ENCODE measurements at places on chromosomes 11 and 22. TPM values are rescaled to one million over a fixed set of nuclear protein-coding genes. Genes with fewer than 3 reads are reported as not detected.

DNA sequence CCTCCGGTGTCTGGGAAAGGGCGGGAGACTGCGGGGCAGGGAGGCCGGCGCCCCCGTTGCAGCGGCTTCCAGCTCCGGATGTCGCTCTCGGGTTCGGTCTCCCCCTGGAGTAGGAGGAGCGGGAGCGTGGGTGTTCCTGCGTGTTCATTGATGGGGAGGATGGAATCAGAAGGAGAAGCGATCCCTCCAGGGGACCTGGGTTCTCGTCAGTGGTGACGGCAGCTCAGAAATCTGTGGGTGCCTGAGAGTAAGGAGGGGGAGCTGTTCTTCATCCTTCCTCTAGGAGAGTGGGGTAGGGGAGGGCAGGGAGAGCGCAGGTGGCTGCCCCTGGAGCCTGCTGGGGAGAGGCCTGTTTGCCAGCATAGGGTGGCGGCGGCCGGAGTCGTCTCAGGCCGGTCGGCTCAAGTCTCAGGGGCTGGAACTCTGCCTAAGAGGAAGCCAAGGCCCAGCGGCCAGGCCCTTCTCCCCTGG is 1.1 kb downstream of the UBASH3B start:
- no peak overlapping the region for H3K27ac ChIP-seq
- DNase-seq = peak; percentile 37
- H3K4me3 ChIP-seq = peak overlapping the region; percentile 61
- H3K36me3 ChIP-seq = no peaks in the 10 kb centered on the region
- no peaks in the 10 kb centered on the region for H3K27me3 ChIP-seq

- H3K27ac ChIP-seq = no peak overlapping the region
- no peak overlapping the region for H3K4me3 ChIP-seq
- DNase-seq = no peak
- H3K36me3 ChIP-seq = no peaks in the 10 kb centered on the region
- H3K4me1 ChIP-seq = no peaks in the 10 kb centered on the region
Measured at GRCh38 chr11:120789391-120789790, 234.5 kb upstream of the TBCEL start.

DNA sequence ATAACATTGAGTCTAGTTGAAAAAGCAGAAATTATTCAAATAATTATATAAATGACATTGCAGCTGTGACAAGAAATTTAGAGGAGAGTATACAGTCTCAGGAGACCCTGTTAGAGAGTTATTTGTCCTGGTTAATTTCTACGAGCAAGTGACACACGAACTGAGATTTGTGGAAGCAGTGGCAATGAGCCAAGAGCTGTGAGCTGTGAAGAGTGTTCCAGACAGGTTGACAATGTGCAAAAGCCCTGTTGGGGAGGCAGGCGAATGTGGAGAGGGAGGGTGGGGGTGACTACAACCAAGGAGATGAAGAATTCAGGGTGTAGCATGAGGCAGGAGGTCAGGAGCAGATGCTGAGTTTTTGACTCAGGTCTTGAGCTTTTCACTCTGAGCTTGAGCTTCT is 620.2 kb upstream of the TENM4 start:
- no peak overlapping the region for H3K4me3 ChIP-seq
- no peaks in the 10 kb centered on the region for H3K36me3 ChIP-seq
- H3K27ac ChIP-seq = no peak overlapping the region
- H3K27me3 ChIP-seq = no peaks in the 10 kb centered on the region
- DNase-seq = no peak

DNA sequence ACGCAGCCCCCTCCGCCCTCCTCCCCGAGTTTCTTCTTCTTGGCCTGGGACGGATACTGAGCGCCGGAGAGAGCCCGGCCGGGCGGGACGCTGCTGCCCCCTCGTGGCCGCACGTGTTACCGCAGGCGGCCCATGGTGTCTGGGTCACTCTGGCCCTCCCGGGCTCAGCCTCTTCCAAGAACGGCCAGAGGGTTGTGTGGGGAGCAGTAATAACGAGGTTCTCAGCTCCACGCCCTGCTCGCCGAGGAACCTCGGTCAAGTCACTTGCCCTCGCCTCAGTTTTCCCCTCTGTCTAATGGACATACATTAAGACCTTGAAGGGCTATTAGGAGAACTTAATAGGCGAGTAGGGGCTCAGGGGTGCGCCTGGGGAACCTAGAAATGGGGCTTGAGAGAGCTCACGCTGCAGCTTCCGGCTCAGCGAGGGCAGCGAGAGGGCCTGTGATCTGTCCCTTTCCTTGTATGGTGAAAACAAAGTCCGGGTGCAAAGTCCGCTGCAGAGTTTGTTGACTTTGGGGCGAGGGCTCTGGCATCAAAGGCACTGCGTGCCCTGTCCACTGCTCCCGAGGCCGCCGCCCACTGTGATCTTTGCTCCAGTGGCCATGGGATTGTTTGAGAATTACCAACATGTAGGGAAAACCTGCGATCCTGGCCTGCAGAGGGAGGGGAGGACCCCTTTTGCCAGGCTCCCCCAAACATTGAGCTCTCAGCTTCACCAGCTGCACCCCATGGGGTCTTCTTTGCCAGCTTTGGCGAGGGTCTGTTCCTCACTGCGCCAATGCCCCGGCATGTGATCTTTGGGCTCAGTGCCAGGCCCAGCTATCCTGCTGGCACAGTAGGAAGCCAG is 14.4 kb upstream of the LRP5 start:
- peaks cover 6% of the 10 kb centered on the region for H3K4me1 ChIP-seq
- H3K4me3 ChIP-seq = no peak overlapping the region
- peak; percentile 84 for DNase-seq
- H3K27ac ChIP-seq = no peak overlapping the region
- H3K27me3 ChIP-seq = no peaks in the 10 kb centered on the region

DNA sequence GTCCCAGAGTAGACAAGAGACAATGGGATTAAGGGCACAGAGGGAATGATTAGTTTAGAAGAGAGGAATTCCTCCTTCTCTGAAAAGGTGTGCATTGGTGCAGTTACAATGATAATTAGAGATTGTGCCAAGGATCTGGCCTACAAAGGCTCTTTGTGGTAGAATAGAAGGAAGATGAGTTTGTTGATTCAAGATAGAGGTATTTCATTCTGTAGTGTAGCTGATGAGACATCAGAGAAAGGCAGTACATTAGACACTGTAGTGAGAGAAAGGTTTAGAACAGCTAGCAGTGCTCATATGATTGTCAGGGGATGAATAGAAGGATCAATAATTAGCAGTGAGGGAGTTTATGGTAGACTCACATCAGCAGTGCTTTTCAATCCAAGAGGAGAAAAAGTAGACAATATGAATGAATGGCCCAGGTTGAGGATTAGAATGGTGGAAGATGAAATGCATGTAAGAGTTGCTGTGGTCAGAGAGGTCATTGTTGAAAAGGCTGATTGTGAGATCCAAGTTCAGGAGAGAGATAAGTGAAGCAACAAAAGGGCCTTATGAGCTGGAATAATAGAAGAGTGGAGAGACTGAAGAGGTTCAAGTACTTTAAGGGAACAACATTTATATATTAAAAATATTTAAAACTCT is 28.9 kb downstream of the SIK2 start:
- H3K27ac ChIP-seq = no peak overlapping the region
- no peak overlapping the region for H3K4me3 ChIP-seq
- H3K36me3 ChIP-seq = no peaks in the 10 kb centered on the region
- no peaks in the 10 kb centered on the region for H3K27me3 ChIP-seq
- H3K4me1 ChIP-seq = peaks cover 7% of the 10 kb centered on the region
- no peak for DNase-seq

DNA sequence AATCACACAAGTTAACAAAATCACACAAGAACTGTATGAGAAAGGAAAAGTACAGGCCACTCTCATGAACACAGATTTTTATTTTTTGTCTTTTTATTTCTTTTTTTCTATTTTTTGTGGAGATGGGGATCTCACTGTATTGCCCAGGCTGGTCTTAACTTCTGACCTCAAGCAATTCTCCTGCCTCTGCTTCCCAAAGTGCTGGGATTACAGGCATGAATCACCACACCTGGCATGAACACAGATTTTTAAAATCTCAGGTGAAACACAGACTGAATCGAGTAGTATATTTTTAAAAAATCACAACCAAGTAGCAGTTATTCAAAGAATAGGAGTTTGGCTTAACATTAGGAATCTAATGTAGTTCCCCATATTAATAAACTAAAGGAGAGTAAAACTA is 18.3 kb downstream of the RNF169 start:
- DNase-seq = no peak
- H3K27ac ChIP-seq = no peak overlapping the region
- no peaks in the 10 kb centered on the region for H3K27me3 ChIP-seq
- H3K4me1 ChIP-seq = no peaks in the 10 kb centered on the region
- no peaks in the 10 kb centered on the region for H3K36me3 ChIP-seq

DNA sequence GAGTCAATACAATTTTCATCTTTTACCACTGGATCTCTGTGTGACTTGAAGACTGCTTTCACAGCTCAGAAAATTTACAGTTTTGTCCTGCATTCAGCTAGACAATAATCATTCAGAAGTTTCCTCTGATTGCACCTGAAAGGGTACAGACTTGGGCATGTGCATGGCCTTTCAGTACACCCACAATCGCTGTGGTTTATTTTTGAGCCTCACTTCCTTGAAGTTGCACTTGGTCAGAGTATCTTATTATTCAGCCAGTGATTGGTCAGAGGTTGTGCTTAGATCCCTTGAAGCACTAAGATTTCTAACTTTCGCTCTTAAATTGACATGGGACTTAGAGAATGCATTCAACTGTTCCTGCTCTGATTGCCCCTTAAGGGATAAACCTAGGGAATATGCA is 508.2 kb downstream of the FAM181B start:
- no peak overlapping the region for H3K27ac ChIP-seq
- H3K4me1 ChIP-seq = no peaks in the 10 kb centered on the region
- H3K36me3 ChIP-seq = no peaks in the 10 kb centered on the region

DNA sequence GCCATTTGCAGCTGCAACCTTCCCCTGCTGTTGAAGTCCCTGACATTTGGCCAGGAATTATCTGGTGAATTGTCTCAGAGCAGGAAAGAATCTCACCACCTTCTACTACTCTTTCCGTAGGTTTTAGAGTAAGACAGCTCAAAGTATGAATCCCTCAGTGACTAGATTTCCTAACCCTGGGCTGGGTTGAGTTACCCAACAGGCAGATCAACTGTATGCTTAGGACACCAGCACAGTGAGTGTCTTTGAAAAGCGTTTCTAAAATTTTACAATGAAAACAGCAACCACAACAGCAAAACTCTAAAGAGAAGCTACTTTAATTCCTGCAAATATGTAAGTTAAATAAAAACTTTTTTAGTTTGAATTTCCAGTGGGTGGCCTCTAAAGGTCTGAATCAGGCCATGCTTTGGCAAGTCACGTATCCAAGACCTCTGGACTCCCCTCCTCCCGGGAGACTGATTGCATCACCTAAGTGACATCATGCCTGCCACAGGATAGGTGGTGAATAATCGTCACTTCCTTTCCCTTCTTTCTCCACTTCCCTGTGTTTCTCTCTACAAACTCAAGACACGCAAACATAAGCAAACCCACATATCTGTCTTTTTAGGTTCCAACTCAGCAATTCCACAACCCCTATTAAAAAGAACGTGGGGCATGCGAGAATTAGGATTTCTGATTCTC is 7.8 kb downstream of the OR8B12 start:
- no peak overlapping the region for H3K4me3 ChIP-seq
- no peaks in the 10 kb centered on the region for H3K4me1 ChIP-seq
- H3K27me3 ChIP-seq = no peaks in the 10 kb centered on the region
- no peaks in the 10 kb centered on the region for H3K36me3 ChIP-seq
- no peak for DNase-seq

- peak overlapping the region; percentile 52 for H3K27ac ChIP-seq
- DNase-seq = peak; percentile 87
- no peaks in the 10 kb centered on the region for H3K27me3 ChIP-seq
Measured at GRCh38 chr11:86632499-86633269, 39.7 kb downstream of the ME3 start.

DNA sequence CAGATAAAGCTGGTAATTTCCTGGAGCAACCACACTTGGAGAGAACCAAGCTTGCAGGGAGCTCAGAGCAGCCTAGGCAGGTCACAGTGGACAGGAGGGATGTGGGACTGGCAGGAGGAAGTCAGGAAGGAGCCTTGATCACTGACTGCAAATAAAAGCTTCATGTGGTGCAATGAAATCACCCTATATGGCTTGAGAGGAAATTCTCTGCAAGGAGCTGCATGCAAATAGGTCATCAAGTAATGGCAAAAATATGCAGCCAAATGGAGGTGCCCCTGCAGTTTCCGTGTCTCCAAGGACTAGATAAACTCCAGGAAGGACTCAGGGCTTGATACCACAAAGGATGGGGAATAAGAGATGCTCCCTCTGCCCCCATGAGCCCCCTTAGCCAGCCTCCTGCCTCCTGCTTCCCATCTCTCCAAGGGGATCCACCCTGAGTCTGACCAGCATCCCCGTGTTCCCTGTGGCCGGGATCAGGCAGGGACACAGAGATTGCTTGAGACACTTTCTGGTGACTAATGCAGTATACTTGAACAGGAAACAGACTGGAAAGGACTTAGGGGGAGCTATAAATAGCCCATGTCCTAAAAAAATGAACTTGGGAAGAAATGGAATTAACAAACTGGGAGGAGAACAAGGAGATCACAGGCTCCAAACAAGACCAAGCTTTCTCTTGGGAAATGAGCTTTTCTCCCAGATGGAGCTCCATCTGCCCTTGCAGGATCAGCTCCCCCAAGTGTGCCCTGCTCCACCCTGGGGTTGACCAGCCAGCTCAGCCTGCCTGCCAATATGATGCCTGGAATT is 23.9 kb upstream of the MICAL2 start:
- DNase-seq = peak; percentile 57
- H3K36me3 ChIP-seq = no peaks in the 10 kb centered on the region
- H3K4me3 ChIP-seq = no peak overlapping the region
- no peaks in the 10 kb centered on the region for H3K27me3 ChIP-seq

DNA sequence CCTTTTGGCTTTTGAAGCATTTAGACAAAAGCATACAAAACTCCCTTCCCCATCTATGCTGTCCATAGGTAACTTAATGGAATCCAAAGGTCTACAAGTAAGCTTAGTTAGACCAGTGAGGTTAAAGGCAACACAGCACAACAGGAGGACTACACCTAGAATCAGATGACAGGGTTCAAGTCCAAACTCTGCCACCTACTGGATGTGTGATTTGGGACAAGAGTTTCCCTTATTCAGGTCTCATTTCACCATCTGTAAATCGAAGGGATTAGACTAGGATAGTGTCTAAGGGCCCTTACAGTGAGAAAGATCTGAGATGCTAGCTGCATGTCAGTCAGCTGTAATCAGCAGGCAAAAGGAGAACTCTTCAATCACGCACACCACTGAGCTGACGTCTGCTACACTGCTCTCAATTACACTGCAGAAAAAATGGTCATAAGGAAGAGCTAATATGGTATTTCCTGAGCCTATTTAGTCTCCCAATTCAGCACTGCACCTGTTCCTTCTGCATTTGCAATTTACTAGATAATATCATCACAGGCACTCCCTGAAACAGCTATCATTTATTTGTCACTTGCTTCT is 82.2 kb downstream of the SERGEF start:
- H3K4me1 ChIP-seq = peaks cover 6% of the 10 kb centered on the region
- no peaks in the 10 kb centered on the region for H3K36me3 ChIP-seq
- no peaks in the 10 kb centered on the region for H3K27me3 ChIP-seq
- no peak overlapping the region for H3K4me3 ChIP-seq
- no peak for DNase-seq

The FAM180B gene
- not detected for total RNA-seq

The LRRC4C gene
- total RNA-seq = 1.0 TPM

The SERPIND1 gene
- total RNA-seq = not detected

The ESAM gene
- 10.6 TPM for total RNA-seq

The GPR83 gene
- total RNA-seq = 1.5 TPM

The GAL3ST3 gene
- total RNA-seq = not detected

The FAT3 gene
- 0.34 TPM for total RNA-seq

The NXPE1 gene
- total RNA-seq = not detected

The IGLL1 gene
- 0.17 TPM for total RNA-seq

The TRIM6 gene
- total RNA-seq = 8.4 TPM

The ARHGAP42 gene
- 6.9 TPM for total RNA-seq

All from adrenal gland (tissue), 19 donors.